ENCODE measurements at places on chromosomes 7 and 10.

- no peak for DNase-seq
These were observed 53.7 kb upstream of the TMEM248 start for GRCh38 chr7:66867198-66867790.

- DNase-seq, result no peak
These were observed 24.0 kb upstream of the ERCC6 start for GRCh38 chr10:49562893-49563292.

- DNase-seq, result no peak
These were observed 5.3 kb downstream of the DYDC1 start for GRCh38 chr10:80351220-80351619.

DNA sequence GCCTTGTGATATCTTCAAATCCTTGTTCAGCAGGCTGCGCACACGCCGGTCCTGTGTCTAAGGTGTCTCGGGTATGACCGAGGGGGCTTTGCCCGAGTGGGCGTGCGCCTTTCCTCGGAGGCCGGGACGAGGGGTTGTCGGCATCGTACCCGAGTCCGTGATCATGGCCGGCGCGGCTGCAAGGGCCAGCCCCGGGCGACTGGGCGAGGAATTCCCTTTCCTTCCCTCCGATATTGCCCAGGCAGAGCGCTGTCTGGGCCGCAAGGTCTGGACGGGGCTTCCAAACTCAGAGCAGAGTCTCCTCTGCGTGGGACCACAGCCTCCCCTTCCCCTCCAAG lies 59.7 kb downstream of the ZNF467 start:
- DNase-seq, result no peak

- no peak for DNase-seq
These were observed 118.0 kb downstream of the RELN start for GRCh38 chr7:103871473-103871872.

Measured in central memory CD8-positive, alpha-beta T cell (primary cell).